NCI-H460 (cell line): ENCODE measurements at places on chromosomes 12 and 14.

DNA sequence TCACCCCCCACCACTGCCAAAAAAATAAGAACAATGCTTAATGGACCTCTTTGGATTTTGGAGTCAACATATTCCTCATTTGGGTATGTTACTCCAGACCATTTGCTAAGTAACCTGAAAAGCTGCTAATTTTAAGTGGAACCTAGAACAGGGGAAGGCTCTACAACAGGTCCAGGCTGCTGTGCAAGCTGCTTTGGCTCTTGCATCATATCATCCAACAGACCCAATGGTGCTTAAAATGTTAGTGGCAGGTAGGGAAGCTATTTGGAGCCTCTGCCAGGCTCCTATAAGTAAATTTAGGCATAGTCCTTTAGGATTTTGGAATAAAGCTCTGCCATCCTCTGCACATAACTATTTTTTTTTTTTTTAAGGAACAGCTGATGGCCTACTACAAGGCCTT, 132.2 kb upstream of the PMCH start:
- no peak for DNase-seq

DNA sequence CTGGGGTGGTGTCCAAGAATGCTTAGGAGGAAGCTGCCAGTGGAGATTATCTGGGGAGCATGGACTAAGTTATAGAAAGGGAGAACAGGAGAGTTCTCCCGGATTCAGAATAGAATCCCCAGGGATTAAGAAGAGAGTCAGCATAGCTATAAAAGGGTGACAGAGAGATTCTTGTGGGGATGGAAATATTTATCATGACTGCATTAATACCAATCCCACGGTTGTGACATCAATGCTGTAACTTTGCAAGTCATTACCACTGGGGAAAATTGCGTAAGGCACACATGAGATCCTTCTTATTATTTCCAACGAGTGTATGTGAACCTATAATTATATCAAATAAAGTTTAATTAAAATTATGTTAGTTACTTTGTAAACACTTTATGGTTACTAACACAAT, 447.9 kb upstream of the TMEM132C start:
- DNase-seq: peak; percentile 68

GRCh38 chr14:85214471-85214870, 315.5 kb upstream of the FLRT2 start:
- no peak for DNase-seq

DNA sequence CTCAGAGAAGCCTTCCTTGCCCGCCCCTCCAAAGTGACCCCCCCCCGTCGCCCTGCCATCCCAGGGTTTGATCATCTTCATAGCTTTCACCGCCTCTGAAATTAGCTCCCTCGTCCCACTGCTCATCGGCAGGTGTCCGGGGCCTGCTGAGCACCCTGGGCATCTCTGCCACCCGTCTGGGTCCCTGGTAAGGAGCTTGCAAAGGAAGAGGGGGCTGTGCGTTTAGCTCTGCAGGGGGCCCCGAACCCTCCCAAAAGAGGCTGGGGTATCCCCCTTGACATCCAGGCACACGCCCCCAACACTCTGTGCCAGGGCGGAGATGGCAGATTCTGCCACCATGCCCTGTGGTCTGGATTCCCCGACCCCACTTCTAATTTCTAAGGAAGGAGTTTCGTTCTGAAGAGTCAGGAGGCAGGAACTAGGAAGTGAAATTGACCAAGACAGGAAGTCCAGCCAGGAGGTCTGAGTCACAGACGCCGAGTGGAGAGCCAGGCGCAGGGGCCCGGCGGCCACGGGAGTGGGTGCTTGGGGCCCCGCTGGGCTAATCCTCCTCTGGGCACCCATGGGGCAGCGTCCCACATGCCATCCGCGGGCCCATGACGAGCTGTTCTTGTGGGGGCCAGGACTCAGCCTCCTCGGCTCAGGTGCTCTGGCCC, 95.7 kb downstream of the RFLNA start:
- DNase-seq: peak; percentile 65

- DNase-seq: peak; percentile 69
These were observed 43.4 kb downstream of the RNF34 start for GRCh38 chr12:121443193-121443870.

DNA sequence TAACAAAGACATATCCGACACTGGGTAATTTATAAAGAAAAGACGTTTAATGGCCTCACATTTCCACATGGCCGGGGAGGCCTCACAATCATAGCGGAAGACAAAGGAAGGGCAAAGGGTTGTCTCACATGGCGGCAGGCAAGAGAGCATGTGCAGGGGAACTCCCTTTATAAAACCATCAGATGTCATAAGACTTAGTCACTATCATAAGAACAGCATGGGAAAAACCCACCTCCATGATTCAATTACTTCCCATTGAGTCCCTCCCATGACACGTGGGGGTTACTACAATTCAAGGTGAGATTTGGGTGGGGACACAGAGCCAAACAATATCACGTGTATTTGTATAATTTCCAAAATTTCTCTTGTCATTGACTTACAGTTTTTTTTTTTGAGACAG, 5.5 kb upstream of the LMNTD1 start:
- DNase-seq: no peak

GRCh38 chr12:124233846-124234640, 60.9 kb upstream of the RFLNA start:
- no peak for DNase-seq

DNA sequence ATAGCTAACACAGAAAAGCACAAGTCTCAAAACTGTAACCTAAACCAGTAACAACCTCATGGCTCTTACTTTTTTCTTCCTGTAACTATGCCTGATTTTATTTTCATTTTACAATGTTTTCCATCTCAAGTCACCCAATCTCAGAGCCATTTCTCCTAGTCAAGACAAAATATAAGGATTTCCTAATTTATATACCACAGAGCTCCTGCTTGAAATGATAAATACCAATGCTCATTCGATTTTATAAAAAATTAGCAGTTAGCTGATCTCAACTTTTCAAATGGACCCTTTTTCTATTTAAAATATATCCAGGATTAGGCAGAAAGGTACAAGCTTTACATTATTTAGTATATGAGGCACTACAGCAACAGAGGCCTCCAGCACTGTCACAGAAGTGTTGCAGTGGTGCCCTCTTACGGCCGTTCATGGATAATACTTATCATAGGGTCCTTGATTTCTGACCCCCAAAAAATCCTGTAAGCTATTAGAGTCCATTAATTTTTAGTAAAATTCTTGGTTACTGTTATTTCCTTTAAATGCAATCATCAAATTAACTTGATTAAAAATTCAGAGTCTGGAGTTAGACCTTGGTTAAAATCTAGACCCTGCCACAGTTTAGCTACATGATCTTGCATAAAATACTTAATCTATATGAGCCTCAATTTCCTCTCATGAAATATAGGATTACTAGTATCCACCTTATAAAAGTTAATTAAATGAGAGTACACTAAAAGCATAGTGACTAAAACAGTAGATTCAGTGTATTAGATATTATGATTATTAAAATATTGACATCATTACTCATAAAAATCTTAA, 68.3 kb downstream of the SEC23A start:
- peak; percentile 30 for DNase-seq

- no peak for DNase-seq
These were observed 203.4 kb downstream of the TTC7B start for GRCh38 chr14:90612801-90613200.

GRCh38 chr14:56741325-56741724, 69.0 kb downstream of the OTX2 start:
- DNase-seq: no peak

DNA sequence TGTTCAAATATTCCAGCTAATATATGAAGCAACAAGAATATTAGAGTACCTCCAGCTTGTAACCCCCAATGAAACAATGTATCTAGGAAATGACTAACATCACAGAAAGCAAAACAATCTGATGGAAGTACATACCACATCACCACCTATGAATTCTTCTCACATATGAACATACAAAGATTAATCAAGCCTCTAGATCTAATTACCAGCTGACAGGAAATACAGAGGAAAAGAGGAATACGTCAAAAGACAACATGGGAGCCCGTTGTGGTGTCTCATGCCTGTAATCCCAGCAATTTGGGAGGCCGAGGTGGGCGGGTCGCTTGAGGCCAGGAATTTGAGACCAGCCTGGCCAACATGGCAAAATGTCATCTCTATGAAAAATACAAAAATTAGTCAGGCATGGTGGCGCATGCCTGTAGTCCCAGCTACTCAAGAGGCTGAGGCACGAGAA, 7.5 kb downstream of the NEDD8 start:
- DNase-seq: no peak

GRCh38 chr14:23365732-23366425, 907 bp upstream of the EFS start:
- DNase-seq: no peak

DNA sequence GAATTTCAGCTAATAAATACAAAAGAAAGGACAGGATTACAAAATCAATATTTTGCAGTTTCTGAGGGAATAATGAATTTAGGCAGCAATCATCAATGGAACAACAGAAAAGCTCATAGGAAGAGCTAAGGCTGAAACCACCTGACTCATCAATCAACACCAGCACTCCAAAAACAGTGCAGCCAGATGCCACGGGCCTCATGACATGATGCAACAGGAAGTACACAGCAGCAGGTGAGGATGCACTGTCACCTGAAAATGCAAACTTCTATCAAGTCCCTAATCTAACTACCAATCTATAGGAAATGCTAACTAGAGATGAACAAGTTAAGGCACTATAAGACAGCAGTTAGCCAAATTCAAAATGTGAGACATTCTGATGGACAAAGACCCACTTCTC, 21.7 kb downstream of the GNS start:
- no peak for DNase-seq

DNA sequence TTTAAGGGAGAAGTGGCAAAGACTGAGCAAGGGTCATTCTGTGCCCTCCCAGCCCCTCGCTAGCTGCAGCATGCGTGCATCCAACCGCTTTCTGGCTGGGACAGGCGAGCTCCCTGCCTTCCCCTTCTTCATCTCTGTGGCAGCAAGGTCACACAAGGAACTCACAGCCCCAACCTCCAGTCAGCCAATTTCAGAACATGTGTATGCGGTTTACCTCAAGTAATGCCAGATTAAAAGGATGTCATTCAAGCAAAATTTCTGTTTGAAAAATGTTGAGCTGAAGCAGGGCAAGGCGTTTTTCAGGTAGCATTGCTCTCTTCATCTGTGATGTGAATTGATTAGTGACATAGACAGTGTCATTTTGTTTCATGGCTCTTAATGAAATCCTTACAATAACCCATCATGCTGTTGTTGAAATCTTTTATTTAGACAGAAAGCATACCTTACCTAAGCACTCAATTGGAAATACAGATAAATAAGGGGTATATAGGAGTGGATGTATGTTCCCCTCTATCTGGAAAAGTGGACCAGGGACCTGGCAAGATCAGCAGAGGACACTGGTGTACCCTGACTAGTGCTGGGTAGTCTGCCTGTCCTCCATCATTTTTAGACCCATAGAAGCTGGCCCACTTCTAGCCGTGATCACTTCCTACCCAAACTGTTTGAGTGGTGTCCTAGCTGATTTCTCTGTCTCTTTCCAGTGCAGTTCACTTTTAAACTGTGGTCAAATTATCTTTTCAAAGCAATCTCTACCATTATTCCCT, 82.8 kb upstream of the NEDD1 start:
- DNase-seq: no peak

GRCh38 chr12:79857675-79858074, 77.2 kb downstream of the PPP1R12A start:
- no peak for DNase-seq

DNA sequence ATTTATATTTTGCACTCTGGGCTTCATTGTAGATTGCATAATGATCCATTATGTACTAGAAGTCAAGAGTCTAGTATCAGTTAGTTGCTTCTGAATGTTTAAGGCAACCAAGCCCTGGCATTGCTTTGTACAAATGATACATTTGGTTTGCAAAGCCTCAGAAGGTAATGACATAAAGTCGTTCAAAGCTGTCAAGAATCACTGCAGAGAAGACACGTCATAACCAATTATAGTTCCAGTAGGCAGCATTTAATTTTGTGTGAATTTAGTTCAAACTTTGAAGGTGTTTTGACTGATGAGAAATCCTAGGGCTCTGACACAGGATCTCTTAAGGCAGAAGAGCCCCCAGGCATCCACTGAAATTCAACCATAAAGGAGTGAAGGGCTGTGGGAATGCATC, 163.0 kb upstream of the KRR1 start:
- no peak for DNase-seq

DNA sequence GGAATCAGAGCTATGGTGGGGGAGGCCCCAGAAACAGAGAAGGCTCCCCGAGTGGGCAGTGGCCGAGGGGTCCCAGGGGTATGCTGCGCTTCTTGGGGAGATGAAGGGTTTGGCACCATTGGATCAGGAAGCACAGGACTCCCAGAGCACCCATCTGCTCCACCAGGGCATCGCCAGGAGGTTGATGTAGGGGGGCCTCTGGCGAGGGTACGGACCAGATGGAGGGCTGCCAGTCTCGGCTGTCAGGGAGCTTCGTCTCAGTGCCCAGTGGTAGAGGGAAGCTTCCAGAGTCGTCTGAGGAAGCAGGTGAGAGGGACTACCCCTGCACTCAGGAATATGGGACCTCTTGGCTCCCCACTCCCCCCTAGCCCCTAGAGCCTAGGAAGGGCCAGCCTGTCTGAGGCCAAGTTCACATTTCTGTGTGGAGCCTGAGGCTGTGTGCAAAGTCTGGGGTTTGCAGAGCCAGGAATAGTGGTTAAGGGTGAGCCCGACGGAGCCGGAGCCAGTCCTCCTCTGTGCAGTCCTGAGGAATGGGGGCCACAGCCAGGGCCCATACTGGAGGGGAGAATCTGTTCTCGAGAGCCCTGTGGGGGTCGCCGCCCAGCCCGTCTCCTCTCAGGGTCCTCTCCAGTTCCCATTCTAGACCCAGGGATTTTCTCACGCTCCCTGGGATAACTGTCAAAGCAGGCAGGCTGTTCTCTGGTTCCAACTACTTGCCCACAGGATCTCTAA, 10.2 kb downstream of the SLC48A1 start:
- no peak for DNase-seq

GRCh38 chr12:93438266-93439050, 3.3 kb downstream of the UBE2N start:
- DNase-seq: no peak

DNA sequence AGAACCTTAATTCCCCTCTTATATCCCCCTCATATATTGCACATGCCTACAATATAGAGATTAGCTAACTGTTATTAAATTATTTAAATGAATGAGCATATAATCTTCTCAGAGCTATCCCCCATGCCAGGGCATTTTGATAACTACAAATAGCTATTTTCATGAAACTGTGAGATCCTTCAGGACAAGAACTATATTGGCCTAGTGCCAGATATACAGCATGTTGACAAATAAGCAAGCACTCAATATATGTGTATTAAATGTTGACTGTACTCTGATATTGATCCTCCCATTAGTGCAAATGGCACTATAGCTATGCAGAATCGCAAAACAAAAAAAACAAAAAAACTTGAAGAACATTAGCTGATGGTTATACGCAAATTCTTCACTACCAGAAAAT, 134.1 kb upstream of the OTX2 start:
- DNase-seq: no peak

- DNase-seq: no peak
These were observed 38.2 kb upstream of the TSPAN9 start for GRCh38 chr12:3038926-3039510.

- no peak for DNase-seq
These were observed 203.7 kb downstream of the ETV6 start for GRCh38 chr12:11853126-11853525.
